HL-60 (cell line): ENCODE measurements at places on chromosomes 4 and X.

- DNase-seq, result no peak
These were observed 214.5 kb downstream of the KIT start for GRCh38 chr4:54872261-54872660.

DNA sequence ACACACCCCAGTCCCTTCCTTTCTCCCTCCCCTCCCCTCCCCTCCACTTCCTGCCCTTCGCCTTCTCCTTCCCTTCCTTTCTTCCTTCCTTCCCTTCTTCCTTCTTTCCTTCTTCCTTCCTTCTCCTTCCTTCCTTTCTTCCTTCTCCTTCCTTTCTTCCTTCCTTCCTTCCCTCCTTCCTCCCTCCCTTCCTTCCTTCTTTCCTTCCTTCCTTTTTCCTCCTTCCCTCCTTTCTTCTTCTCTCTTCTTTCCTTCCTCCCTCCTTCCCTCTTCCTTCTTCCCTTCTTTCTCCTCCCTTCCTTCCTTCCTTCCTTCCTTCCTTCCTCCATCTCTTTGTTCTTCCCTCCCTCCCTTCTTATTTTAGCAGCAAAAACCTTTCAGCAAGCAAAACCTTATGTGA lies 162.1 kb downstream of the EFNB1 start:
- no peak for DNase-seq

DNA sequence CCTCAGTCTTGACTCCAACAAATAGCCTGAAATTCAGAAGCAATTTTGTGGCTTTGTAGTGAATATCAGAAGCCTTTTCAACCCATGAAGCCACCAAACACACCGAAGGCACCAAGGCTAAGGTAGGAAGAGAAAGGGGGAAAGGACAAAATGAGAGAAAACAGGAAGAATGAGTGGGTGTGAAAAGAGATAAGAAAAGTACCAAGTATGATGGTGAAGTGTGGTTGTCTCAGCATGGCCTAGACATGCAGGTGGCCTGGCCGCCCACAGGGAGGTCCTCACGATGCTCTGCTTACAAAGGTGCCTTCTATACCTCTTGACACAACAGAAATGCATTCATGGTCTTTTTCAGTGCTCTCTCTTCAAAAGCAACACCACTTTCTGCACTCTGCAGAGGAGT lies 34.9 kb downstream of the ACSL1 start:
- DNase-seq, result no peak

GRCh38 chr4:83112231-83112630 lies 2.3 kb downstream of the PLAC8 start:
- DNase-seq, result peak; percentile 90

- no peak for DNase-seq
These were observed 202.6 kb upstream of the VCX start for GRCh38 chrX:7640392-7640791.

- no peak for DNase-seq
These were observed 922.0 kb downstream of the DMD start for GRCh38 chrX:32289356-32289755.

DNA sequence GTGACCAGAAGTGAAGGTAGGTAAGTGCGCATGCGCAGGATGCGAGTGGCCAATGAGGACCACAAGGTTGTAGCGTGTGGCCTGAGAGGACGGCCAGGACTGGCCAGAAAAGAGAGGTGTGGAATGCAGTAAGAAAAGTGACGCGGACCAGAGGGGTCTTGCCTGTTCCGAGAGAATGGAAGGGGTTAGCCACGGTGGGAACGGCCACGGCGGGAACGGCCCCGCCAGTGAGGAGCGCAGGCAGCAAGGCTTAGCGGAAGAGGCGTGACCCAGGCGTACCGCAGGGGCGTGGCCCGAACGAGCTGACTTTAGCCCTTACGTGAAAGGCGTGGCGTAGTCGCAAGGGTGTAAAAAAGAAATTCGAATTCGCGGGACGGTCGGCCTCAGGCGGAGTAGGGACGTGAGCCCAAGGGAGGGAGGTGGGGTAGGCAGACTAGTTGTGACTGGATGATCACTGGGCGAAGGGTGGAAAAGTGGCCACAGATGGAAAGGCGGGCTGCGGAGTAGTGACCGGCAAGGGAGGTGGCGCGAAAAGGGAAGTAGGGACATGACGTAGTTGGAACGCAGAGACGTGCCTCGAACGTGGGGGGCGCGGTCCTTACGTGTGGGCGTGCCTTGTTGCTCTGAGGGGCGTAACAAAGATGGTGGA lies 10.4 kb upstream of the CLTRN start:
- DNase-seq, result peak; percentile 94

GRCh38 chr4:57102050-57102624 lies 8.0 kb downstream of the IGFBP7 start:
- DNase-seq, result no peak

DNA sequence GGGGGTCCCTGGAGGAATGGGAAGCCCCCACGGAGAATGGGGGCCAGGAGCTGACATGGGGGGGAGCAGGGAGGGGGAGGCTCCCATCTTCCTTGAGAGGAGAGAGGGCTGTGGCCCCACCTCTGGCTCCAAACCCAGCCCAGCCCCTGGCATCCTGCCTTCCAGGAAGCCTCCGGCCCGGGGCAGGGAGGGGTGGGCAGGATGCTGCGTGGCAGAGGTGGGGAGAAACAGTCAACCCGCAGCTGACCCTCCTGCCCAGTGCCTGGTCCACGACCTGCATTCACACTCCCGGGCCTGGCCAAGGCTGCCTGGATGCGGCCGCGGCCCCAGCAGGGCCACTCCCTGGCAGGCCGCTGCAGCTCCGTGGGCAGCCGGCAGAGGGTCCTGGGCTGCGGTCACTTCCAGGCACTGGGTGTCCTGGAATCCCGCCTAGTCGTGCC lies 39.0 kb downstream of the CPLX1 start:
- DNase-seq, result no peak

GRCh38 chr4:7772711-7773385 lies 166.8 kb downstream of the AFAP1 start:
- no peak for DNase-seq

- DNase-seq, result no peak
These were observed 182.1 kb downstream of the EVC2 start for GRCh38 chr4:5526080-5526846.

- DNase-seq, result no peak
These were observed 163.2 kb upstream of the SPANXC start for GRCh38 chrX:141405486-141405852.

DNA sequence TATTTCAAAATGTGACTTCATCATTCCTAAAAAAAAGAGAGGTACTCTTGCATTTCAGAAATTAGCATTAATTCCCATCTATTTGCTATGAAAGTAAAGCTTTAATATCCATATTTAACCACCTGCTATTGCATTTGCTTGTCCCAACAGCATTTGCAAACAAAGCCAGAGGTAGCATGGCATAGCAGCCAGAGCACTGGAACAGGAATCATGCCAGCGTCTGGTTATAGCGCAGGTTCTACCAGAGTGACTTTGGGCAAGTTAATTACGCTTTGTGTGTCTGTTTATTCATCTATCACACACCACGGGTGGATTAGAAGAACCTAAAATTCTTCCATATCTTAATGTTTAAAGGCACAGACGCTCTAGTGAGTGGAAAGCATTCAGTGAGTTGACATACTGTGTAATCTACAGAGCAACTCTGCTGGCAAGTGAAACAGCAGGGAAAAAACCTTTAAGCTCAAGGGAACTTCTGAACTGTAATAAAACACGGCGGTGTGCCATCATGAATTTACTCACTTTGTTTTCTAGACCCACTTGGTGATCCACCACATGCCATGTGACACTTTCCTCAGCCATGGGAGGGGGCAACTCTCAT lies 76.6 kb upstream of the QRFPR start:
- no peak for DNase-seq

- no peak for DNase-seq
These were observed 38.7 kb upstream of the GYPA start for GRCh38 chr4:144179152-144179739.

GRCh38 chrX:19990151-19990555 lies 708 bp downstream of the BCLAF3 start:
- peak; percentile 4 for DNase-seq

GRCh38 chr4:156705311-156705710 lies 266.3 kb downstream of the PDGFC start:
- no peak for DNase-seq

DNA sequence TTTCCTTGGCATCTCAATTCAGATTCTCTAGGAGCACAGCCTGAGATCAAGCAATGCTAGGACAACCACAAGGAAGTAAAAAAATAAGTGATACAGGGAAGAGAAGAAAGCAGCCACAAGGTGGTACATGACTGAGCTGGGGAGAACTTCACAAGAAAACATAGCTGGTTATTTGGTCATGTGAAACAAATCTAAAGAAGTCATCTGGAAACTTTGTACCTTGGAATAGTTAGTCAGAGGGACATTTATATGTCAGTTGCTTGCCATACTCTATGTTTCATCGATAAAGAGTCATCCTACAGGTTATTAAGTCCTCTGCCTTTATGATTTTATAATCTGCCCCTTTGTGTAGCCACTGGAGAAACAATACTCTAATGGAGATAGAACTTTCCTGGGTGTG lies 575.1 kb downstream of the IL15 start:
- DNase-seq, result no peak

DNA sequence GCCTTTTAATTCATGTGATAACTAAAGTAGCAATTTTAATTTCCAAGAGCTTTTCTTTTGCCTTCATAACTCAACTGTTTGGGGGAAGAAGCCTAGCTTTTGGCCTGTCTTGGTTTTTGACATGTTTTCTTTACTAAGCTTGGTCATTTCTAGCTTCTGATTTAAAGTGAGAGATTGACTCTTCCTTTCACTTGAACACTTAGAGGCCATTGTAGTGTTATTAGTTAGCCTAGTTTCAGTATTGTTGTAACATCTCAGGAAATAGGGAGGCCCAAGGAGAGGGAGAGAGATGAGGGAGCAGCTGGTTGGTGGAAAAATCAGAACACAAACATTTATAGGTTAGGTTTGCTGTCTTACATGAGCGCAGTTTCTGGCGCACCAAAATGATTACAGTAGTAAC lies 44.8 kb downstream of the DCLK2 start:
- no peak for DNase-seq

DNA sequence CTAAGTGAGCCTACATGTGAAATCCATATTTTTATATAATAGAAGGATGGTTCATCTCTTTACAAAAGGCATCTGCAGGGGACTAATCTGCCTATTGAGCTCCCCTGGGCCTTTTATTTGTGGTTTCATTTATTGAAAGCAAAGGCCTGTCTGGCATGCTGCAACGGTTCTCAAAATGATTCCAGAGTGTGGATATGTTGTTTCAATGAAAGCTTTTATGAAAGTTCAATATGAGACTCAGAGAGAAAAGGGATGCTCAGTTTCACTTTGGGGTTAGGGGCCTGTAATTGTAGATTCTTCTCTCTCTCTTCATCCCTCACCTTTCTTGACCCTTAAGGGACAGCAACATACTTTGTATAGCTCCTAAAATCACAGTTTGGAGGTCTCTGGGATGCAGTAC lies 204.2 kb upstream of the CASK start:
- DNase-seq, result no peak

DNA sequence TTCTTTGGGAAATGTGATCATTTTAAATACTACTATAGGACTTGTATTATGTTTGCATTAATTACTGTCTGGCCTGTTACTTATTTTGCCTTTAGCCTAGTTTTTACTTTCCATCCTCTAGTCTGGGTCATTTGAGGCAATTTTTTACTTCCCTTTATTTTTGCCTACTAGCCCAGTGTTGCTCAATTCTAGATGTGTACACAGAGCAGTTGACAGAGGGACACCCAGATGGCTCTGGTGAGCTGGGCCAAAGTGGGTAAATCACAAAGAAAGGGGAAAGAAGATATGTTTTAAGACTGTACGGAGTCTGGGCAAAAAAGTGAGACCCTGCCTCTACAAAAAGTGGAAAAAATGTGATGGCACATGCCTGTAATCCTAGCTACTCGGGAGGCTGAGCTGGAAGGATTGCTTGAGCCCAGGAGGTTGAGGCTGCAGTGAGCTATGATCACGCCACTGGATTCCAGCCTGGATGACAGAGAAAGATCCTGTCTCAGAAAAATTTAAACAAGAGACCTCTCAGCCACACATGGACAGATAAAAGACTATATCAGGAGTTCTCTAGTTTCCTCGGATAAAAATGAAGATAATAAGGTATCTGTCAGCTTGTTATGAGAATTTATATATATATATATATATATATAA lies 35.7 kb downstream of the APOO start:
- peak; percentile 63 for DNase-seq

DNA sequence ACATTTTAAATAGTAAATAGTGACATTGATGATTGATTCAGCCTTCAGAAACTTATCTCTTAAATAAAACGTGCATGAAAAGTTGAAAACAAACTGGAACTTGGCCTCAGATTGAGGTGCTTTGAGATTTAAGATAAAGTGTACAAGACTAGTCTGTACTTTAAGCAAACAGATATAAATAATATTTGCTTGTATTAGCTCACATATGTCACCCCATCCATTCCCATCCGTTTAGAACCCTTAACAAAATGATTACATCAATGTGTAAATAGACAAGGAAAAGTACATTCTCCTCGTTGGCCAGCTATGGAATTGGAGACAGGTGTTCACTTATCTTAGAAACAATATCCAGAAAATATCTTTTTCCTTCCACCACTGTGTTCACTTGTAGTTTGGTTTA lies 130.8 kb downstream of the BANK1 start:
- no peak for DNase-seq

- DNase-seq, result no peak
These were observed 8.8 kb upstream of the PIGA start for GRCh38 chrX:15344106-15344505.

DNA sequence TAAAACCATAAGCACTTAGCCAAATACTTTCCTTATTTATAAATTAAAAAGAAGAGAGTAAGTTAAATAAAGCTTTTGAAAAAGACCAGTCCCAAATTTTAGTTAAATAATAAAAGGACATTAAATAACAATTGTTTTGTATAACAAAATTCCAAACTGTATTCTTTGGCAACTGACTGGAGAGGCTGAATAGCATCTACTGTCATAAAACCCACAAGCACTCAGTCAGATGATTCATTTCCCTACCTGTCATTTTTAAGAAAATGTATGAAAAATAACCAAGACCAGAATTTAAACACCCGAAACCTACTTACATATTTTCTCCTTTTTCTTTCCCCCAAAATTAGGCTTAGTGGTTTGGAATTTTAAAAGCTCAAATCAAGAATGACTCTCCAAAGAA lies 32.5 kb upstream of the SMIM10L2A start:
- DNase-seq, result no peak

GRCh38 chrX:18457000-18457399 lies 31.6 kb downstream of the CDKL5 start:
- no peak for DNase-seq

DNA sequence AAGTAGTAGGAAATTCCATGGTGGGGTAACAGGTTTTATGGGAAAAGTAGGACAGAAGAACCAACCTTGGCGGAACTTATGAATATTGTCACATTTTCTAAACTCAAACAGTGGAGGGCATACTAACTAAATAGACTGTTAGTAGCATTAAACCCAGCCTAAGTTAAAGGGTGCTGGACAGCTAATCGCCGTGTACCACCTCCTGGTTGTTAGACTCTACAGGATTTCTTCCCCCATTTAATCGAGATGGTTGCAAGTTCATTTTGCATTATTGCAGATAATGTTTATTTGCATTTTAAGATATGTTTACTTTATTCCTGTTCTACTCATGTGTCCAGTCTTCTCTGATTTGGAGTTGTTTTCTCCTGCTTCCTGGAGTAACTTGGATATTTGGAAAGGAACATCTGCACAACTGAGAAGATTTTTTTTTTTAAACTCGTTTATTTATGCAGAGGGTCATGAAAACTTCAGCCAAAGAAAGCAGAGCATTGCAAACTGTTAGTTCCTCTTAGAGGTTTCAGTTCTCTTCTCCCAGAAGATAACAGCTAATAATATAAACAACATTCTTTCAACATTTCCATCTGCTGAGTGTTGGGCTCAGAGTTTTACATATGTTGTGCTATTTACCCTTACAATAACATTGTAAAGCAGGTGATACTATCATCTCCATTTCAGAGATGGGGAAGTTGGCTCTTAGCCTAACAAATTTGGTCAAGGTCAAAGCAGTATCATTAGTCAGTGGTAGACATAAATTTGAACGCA lies 51.5 kb upstream of the TBC1D9 start:
- DNase-seq, result no peak
